EH (cell line): ENCODE measurements at places on chromosomes 11 and 22.

DNA sequence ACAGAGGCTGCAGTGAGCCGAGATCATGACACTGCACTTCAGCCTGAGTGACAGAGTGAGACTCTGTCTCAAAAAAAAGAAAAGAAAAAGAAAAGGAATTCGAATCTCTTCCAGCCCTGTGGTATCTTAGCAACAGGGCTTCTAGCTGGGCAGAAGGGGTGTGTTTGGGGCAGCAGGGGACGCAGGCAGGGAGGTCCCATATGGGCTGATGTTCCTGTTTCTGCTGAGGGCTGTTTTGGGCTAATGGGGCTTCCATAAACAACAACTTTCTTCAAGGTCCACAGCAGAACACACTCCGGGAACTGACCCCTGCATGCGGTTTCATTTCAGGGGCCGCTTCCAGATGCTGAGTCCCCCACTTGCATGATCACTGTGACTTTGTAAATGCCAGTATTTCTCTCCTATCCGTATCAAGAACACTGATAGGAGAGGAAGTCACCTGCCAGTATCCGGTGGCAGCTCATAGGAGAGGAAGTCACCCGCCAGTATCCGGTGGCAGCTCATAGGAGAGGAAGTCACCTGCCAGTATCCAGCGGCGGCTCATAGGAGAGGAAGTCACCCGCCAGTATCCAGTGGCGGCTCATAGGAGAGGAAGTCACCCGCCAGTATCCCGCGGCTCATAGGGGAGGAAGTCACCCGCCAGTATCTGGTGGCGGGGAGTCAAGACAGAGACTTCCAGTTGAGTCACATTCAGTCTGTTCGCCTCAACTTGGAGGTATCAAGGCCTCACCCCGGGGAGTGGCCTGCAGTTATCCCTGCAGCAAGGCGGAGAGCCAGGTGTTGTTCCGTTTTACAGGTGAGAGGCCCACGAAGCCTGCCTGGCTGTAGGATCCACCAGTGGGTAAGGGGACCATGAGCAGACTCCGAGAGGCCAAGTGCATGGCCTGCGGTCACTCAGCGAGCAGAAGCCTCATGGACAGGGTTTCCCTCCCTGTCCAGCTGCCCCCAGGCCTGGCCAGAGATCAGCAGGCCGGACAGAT, 8.3 kb upstream of the FGF19 start:
- no peak for DNase-seq

DNA sequence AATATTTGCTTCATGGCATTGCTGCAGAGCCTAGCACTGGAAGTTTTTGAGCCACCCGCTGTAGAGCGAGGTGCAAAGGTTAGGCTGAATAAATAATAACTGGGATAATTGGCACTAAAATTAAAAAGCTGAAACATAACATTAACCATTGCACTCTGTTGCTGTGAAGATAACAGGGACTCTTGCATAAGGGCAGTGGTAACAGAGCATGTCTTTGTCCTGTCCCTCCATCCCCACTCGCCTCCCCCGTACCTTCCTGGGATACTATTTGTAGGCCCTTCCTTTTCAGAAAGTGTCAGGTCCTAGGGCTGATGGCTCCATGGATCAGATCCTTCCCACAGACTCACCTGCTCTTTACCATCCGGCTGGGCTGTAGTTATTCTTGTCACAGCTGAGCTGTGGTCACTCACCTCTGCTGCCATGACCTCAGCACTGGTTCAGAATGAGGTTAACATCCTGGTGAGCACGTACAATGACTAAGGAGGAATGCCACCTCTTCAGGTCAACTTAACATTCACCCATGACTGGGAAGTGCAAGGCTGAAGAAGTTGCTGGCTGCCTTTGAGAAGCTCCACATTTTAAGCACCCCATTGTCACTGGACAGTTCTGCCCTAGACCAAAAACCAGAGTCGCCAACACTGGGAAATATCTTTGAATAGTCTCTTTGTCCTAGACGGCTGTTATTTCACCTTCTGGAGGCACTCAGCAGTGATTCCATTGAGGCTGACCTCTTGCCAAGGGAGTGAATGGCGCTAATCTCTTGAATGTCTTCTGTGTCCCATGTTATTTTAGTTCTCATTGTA, 103.2 kb upstream of the KIRREL3 start:
- DNase-seq = no peak

- no peak for DNase-seq
Observed at GRCh38 chr11:80227915-80228314, 787.1 kb upstream of the TENM4 start.

DNA sequence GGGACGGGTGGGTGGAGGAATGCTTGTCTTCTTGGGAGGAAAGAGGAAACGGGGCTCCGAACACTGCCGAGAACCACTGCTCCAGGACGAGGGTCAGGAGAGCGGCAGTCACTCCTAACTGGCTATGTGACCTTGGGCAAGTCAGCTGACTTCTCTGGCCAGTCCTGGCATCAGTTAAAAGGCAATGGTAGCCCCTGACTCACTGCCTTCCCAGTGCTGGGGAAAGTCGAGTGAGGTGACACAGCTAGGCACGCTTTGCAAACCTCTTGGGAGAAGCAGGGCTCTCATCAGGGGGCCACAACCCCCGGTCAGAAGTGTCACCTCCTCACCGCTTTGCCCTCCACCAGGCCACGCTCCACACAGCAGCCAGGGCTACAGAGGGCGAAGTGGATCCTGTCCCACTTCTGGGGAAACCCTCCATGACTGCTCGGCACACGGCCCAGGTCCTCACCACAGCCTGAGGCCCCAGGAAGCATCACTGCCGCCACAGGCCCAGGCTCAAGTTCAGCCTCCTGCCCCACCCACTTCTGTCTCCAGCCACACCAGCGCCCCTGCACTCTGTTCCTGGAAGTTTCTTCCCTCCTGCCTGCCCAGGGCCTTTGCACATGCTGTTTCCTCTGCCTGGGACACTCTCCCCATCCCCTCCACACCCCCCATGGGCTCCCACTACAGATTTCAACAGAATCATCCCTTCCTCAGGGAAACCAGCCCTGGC, 16.3 kb downstream of the IL2RB start:
- no peak for DNase-seq

- peak; percentile 94 for DNase-seq
Observed at GRCh38 chr11:96162816-96163499, 180.0 kb downstream of the MAML2 start.

- DNase-seq = no peak
Observed at GRCh38 chr11:103736315-103737036, 300.0 kb upstream of the DDI1 start.

DNA sequence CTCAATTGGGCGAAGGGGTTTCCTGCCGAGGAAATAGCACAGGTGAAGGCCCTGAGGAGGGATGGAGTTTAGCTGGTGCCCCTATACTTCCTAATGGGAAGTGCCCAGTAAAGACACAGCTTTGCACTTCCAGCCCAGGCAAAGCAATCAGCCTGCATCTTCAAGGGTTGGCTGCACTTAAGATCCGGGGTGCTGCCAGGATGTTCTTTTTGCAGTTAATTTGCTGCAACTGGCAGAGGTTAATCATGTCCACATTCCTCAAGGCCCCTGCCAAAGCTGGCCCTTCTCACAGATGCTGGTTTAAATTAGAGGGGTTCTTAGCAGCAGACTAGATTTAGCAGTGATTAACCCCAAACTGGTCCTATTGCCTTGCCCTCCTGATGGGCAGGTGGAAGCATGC, 137.7 kb upstream of the NAV2 start:
- no peak for DNase-seq

GRCh38 chr11:123228496-123229163, 33.6 kb upstream of the CLMP start:
- peak; percentile 27 for DNase-seq

DNA sequence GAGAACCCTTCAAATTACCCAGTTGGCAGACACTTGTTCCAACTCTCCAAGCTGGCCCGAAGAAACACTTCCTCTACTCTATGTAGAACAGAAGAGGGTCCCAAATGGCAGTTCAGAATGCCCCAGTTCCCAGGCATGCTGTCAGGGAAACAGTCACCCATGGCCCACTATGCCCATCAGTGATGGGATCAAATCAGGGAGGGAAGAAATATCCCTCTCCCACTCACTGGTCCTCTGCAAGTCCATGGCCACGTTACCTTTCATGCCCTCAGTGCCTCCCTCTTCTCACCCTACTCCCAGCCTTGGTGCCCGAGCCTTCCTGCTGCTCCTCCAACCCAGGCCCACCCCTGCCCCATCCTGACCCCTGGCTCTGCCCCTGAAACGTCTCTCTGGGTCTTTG, 16.6 kb downstream of the APOL3 start:
- DNase-seq = no peak

- no peak for DNase-seq
Observed at GRCh38 chr11:24598641-24599040, 101.8 kb downstream of the LUZP2 start.

DNA sequence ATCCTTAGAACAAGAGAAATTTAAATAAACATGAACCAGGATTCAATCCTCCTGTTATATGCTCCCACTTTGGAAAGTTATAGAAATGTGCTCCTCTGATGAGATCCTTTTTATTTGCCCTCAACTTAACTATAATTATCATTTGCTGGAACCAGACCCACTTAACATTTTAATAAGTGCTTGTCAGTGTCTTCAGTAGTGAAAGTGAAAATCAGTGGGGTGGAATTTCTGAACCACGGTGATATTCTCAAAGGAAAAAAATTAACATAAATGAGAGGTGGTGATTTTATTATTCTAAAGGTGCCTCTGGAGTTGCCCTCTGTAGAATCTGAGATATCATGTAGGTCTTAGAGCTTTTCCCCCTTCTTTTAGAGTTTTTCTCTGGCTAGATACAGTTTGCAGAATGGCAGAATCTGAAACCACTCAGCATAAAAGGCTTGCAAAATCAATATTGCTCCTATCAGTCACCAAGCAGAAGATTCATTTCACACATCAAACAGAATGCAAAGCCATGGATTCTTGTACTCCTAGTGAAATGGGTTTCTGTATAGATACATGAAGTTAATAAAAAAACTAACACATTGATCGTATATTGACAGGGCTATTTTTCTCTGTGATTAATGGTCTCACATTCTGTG, 213.2 kb downstream of the LUZP2 start:
- DNase-seq = no peak

- DNase-seq = no peak
Observed at GRCh38 chr22:48576333-48577013, 1251.2 kb downstream of the BRD1 start.

DNA sequence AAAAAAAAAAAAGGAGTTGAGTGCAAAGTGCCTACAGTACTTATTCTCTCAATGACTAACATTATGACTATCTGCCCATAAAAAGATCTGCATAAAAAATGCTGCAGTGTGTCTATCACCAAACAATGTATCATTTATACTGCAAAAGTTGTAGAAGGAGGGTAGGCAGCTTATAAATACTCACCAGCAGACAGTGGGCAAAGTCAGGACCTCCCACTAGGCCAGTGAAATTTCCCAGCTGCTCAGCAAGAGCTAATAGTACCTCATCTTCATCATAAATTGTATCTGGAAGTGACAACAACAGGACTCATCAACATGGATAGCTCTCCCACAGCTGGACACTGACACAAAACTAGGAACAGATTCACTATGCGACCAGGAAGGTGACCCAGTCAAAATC, 1.6 kb downstream of the PPP2R1B start:
- peak; percentile 73 for DNase-seq

DNA sequence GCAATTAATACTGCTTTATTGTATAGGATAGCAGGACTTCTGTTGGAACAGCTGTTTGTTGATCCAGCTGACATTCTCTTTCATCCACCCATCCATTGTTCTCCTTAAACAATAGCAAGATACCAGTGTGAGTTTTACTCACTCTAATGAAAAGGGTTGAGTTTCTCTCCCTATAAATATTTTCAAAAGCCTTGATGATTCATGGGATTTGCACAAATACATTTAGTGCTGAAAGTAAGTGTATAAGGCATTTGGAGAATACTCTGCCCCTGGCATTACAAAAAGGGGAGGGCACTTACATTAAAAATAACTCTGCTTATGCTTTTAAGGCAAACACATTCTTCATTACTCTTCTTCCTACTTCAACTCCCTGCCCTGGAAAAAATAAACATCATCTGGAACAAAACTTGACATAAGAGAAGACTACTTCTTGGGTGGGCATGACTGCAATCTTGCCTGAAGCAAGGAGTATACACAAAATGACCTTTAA, 634.9 kb downstream of the METTL15 start:
- DNase-seq = peak; percentile 88

DNA sequence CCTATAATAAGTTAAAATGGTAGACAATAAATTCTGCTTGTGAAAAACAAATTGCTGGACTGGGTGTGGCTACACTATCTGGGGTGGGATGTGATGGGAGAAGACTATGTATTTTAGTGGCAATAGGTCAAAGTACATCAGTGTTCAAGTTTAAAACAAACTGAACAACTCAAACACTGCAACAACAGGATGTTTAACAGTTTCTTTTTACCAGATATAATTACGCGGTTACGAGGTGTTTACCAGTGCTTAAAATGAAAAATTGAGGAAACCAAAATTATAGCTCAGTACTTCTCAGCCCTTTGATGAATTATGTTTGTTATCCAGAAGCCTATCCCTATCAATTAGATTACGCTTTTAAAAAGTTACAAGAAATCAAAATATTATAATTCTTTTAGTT, 3.2 kb downstream of the PRDM10 start:
- DNase-seq = no peak

DNA sequence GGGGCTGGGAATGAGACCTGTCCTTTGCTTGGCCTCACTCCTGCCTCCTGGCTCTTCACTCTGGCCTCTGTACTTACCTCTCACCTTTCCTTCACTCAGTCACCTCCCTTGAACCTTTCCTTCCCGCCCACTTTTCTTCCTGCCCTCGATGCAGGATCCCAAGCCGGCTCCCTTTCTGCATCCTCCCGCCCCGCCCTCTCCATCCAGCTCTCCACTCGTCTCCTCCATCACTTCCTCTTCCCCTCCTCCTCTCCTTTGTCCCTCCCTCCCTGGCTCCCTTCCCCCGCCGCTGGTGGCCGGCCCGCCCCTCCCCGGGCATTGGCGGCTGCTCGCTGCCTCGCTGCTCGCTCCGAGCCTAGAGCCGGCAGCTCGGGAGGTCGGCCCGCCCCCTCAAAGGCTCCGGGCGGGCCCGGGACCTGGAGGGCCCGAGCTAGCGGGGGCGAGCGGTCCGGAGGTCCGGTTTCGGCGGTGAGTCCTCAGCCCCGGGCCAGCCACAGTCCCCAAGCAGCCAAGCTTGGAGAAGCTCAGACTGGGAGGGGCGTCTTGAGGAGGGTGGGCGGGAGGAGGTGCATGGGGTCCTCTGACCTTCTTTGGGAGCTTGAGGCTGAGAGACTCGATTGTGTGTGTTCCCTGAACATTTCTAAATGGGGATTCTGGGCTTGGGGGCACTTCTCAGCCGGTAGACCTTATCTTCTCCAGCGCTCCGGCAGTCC, 13.8 kb downstream of the PHLDB1 start:
- DNase-seq = peak; percentile 94

DNA sequence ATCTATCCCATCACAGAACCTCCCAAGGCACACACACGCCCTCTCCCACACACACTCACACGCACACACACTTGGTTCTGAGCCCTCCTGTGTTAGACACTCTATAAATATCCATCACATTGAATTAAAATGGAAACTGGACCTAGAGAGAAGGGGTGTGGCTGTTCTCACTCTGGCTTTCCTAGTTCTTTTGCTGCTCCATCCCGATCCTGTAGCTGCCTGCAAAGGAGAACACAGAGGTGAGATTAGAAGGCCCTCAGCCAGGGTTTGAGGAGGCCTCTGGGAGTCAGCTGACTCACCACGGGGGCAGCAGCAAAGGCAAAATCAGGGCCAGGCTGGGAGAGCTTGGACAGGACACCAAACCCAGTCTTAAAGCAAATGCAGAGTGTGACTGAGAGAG, 192.3 kb upstream of the CADM1 start:
- no peak for DNase-seq
